Prostate gland (tissue), 2 donors: ENCODE measurements at places on chromosomes 7 and 10.

- no peak for DNase-seq
These were observed 222.9 kb downstream of the MTERF1 start for GRCh38 chr7:91657483-91658071.

GRCh38 chr7:144735505-144736276 lies 100.2 kb downstream of the TPK1 start:
- no peak for DNase-seq

- DNase-seq: no peak
These were observed 2.0 kb upstream of the OPALIN start for GRCh38 chr10:96360766-96361165.

DNA sequence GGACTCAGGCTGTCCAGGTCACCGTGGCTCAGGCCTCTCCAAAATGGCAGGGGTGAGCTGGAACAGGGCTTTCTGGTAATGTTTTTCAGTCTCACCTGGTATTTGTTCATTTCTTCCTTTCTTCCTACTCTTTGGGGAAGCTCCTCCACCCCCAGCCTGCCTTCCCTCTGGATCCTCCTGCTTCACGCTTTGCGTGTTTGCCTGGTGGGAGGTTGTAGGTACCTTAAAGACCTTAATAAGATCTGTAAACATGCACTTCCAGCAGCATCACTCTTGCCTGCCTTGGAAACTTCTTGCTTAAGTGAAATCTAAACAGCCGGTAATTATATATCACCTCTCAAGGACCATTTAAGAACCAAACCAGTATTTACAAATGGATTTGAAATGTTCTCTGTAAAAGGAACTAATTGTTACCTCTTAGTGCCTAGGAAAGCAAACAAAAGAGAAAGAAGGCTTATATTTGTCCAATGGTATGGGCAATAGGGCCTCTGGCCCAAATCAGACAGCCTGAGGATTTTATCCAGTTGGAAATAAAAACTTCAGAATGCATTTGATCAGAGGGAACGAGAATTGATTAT lies 339.9 kb downstream of the CCSER2 start:
- no peak for DNase-seq

DNA sequence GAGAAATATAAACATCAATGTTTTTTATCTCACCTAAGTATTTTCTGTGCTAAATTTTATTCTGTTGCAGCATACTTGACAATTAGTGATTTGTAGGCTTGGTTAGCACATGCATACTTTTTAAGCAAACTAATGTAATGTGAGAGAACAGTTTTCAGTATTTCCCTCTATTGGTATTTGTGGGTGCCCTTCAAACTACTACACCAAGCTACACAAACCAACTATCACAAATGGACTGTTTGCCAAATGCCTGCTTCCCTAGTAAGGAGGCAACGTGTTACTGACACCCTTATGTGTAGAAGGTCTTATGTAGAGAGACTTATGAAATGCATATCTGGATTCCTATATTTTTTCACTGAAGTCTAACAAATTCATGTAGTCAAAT lies 98.4 kb upstream of the FZD1 start:
- no peak for DNase-seq

GRCh38 chr10:131760416-131761166 lies 140.2 kb upstream of the PPP2R2D start:
- no peak for DNase-seq

GRCh38 chr7:48101968-48102367 lies 12.9 kb downstream of the UPP1 start:
- DNase-seq: no peak

- DNase-seq: no peak
These were observed 317 bp downstream of the PDZD7 start for GRCh38 chr10:101030496-101031127.

GRCh38 chr7:92025260-92025659 lies 84.6 kb downstream of the AKAP9 start:
- DNase-seq: no peak

DNA sequence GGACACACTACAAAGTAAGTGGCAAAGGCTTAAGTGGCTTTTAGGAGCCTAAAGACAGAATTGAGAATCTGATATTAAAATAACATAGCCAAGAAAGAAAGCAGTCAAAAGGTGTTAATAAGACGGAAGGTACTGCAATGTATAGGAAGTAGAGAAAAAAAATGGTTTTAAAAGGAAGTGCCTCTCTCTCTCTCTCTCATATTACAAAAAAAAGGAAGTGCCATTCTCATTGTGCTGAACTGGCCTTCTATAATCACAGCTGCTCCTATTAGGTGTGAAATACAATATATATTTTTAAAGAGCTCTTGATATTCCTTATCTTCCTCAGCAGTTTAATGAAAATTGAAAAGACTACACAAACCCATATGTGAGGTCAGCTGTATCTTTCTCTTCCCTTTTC lies 199.4 kb upstream of the NPVF start:
- DNase-seq: no peak

GRCh38 chr10:24251547-24251946 lies 42.6 kb downstream of the KIAA1217 start:
- DNase-seq: peak; percentile 45

GRCh38 chr7:94908323-94909178 lies 1.2 kb downstream of the PPP1R9A start:
- peak; percentile 14 for DNase-seq

DNA sequence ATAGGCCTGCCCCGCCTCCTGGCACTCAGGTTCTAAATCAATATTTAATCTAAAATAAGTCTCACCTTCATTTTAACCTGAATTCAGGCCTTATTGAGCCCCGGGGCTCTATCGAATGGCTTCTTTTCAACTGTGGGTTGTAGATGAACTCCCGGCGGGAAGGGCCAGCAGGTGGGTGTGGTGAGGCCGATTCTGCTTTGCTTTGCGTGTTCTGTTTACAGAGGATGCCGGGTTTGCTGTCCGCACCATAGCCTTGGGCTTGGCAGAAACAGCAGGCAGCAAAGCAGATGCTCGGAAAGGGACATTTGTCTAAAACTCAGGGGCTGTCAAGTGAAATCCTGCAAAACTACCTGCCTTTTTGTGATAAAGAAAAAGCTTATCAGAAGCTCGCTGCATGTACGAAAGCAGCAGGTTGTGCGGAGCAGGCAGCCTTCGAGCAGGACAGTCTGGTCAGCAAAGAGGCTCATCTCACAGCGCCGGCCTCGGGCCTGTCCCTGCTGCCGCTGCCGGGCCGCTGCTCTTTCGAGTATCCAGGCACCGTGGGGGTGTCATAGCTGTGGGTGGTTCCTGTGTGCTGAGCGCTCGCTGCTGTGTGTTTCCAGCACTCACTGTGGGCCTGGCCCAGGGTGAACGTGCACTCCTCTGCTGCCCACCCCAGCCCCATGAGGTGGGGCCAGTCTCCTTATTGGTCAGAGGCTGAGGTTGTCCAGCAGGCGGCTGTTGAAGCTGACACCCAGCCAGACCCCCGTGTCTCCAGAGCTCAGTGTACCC lies 434.8 kb upstream of the FOXK1 start:
- DNase-seq: no peak

DNA sequence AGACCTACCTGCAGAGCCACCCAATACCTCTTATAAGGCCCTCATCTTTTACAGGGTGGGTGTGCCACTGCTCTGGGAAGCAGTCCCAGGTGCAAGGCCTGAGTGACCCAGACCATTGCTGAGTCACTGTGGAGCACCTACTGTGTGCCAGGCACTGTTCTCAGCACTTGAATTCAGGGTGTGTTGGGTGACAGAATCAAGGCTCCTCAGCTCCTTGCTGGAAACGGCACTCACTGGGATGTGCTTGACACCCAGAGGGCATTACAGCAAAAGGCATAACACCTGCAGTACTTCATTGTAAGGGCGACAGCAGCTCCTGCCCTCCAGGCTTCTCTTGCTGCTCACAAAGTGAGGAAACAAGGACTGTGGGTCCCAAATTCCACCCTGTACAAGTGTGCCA lies 7.1 kb downstream of the CAMK2B start:
- DNase-seq: no peak

DNA sequence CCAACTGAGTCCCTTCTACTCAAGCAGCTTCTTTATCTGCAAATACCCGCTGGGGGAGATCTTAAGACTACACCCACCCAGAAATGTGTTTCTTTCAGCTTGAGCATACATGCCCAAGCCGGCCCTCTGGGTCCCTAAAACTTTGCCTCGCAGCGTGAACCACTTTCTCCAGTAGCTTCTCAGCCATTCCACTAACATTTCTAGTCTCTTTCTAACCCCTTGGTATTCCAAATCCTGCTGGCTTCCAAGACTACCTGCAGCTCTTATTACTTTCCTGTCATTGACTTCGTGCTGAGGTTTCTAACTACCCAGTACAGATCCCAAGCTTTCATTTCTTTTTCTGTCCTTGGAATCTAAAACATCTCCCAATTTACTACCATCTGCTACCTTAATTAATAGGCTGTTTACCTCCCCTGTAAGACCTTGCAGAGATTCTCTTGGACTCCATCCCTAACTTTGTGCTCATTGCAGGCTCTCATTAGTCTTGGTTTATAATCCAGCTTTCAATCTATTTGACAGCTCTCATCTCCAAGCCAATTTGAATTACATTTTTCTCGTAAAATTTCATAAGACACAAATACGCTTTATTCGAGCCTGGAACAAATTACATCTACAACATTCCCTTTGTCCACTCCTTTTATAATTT lies 153.6 kb downstream of the FGFR2 start:
- DNase-seq: no peak

- DNase-seq: no peak
These were observed 32.3 kb downstream of the AHCYL2 start for GRCh38 chr7:129257168-129257567.

DNA sequence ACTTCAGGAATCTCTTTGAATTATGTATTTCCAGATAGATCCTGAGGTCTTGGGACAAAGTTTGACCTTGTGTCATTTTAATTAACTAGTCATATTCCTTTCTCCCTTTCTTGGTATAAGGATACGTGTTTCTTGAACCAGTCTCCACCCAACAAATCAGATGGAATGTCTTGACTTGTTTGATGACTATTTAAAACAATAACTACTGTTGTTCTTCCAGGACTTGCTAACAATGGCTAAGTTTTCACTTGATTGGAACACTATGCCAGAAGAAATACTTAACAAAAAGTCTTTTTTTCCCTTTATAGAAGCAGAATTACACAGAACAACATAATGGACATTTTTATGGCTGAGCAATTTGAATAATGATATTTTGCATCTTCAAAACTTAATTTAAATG lies 43.0 kb upstream of the WIPF3 start:
- DNase-seq: no peak

- DNase-seq: no peak
These were observed 97.8 kb upstream of the PPIF start for GRCh38 chr10:79249186-79250121.

DNA sequence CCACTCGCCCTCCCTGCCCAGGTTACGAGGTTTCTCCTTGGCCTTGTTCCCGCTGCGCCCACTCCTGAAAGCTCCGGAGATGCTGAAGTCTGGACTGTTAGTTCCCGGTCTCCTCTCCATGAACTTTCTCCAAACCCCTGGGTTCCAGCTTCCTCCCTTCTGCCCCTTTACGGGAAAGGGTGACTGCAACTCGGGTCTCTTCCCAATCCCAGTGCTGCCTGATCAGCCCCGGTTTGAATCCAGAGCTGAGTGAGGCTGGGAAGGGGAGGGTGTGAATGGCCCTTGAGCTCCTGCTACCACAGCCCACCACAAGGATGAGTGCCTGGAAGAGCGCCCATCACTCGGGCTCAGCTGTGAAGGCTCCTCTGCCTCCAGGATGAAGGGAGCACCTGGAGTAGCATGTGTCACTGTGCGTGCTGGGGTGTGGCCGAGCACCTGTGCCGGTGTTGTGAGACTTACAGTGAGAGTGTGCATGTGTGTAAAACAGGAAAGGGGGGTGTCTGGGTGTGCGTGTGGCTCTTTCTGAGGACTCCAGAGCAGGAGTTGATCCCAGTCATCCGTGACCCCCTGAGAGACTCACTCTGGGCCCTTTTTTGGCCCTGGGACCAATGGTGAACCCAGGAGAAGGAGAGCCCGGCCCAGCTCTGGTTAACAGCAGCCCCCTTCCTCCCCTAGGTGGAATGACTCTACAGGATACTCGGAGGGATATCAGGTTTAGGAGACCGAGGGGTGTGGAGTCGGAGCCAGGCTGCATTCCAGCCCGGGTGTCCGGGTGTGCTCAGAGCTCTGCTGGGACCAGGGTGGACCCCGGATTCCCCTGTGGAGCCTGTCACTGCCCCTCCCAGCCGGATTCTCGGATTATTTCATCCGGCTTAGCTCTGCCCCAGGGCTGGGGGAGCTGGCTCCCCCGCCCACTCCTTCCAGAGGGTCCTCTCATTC lies 1.1 kb upstream of the ZNF467 start:
- DNase-seq: no peak

DNA sequence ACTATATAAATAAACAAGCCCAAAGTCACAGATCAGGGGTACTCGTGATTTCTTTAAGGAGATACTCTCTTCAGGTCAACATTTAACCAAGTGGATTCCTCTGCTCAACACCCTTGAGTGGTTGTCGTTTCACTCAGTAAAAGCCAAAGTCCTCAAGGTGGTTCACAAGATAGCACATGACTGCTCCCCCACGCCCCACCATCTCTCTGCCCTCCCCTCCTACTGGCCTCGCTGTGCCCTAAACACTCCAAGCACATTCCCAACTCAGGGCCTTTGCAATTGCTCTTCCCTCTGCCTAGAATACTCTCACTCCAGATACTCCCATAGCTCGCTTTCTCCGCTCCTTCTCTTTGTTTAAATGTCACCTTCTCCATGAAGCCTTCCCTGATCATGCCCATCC lies 72.1 kb upstream of the FHIP2A start:
- DNase-seq: no peak

DNA sequence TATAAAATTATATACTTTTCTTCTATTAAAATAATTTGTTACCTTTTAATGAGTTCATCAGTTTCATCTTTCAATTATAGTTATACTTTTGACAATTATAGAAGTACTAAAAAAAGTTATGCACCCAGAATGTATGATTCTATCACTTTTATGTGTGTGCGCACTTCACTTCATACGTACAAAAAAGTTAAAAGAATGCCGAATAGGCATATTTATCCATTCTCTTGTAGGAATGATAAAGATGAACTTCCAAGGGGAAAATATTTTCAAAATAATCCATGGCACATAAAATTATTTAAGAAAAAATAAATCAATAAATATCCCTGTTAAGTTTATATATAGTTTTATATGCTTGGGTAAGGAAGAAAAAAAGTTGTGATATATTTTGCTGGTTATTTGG lies 166.9 kb upstream of the PRSS1 start:
- DNase-seq: no peak

DNA sequence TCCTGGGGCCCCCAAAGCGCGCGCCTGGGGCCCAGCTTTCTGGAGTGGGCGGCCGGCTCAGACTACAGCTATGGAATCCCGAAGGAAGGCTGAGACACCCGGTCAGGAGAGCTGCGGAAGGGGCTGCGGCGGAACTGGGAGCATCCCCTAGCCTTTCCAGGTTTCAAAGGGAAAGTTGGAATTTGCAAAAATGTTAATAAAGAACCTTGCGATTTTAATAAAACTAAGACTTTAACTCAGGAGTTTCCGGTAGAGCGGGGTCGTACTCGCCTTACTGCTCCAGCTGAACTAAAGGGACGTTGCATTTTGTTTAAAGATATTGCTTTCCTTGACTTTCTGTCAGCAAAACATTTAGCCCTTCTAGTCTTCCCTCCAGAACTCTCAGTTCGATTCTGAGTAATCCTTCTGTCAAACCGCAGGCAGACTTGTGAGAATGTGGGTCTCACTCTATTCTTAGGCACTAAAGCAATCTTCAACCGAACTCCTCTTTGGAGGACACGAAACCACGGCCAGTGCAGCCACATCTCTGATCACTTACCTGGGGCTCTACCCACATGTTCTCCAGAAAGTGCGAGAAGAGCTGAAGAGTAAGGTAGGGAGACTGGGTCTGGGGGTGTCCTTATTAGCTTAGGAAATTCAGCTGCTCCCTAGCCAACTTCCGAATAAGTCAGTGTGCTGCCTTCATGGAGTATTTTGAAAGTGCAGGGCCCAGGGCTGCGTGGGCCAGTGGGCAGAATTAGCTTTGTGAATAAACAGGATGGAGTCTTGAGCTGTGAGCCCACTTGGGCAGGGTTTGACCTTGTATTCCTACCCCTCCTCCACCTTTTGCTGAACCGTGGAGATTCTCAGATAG lies 1.9 kb downstream of the CYP26A1 start:
- DNase-seq: no peak
